Brain pericyte (primary cell): ENCODE measurements at places on chromosomes 16 and 17.

DNA sequence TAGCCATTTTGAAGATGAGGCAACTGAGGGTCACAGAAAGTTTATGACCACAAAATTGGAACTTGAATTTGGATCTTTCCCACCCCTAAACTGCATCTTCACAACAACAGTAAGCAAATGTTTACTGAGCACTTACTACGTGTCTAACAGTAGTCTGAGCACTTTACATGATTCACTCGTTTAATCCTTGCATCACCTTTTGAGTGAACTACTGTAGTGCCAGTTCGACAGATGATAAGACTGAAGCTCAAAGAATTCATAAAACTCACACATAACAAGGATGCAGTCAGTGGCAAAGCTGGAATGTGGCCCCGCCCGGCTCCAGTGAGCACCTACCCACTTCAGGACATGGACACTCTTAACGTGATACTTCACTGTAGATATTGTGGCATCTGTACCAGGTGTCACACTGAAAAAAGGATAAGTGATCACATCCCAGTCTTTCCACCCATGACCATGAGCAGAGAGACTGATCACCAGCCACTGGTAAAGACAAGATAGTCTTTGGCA lies 36.0 kb upstream of the HLF start:
- DNase-seq = no peak

DNA sequence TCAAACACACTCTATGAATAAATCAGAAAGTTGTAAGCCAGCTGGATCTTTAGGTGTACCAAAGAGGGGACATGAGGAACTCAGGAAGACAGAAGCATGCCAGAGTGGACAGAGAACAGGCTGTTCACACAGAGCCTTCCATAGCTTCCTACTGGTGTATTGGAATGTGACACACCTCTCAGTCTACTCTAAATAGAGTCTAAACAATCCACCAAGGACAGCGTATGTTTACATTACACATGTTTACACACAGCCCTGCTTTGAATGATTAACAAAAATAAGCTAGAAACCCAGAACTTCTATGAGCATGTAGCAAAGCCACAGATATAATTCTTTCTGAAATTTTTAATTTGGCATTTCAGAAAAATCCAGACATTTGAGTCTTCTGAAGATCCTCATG lies 1279.0 kb upstream of the CDH8 start:
- no peak for DNase-seq

DNA sequence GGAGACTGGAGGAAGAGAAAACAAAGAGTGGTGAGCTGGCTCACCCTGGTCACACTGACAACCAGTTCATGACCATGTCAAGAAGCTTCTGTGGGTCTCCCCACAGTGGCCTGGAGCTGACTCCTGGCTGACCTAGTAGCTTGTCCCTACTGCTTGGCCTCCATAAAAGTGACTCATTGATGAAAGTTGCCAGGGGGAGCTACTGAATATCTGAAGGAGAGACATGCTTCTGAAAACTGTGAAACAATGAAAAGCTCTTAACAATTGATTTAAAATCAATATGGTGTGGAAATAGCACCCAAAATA lies 22.0 kb downstream of the SMPD3 start:
- no peak for DNase-seq

DNA sequence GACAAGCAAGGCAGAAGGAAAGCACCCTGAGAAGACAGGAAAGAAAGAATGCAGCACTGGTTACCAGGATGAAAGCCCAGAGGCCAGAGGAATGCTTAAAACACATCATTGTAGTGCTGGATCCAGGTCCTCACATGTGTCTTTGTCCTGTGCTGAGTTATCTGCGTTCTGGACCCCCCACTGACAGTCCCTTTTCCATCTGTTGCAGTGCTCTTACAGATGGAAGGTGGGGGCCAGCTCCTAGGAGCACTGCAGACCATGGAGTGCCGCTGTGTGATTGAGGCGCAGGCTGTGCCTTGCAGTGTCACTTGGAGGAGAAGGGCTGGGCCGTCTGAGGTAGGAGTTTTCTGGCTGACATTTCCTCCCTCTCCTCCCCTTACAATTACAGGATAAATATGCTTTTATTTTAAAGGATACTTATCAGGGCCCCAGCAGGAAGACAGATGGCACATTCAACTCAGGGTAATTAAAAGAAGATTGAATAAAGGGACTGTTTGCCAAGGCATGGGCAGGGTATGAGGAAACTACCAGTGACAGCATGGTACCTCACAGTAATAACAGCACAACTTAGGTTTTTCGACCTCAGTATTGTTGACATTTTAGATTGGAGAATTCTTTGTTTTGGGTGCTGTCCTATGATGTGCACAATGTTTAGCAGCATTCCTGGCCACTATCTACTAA lies 3.0 kb downstream of the EME1 start:
- no peak for DNase-seq

- DNase-seq = no peak
Observed at GRCh38 chr17:66950325-66950724, 14.2 kb upstream of the CACNG4 start.

DNA sequence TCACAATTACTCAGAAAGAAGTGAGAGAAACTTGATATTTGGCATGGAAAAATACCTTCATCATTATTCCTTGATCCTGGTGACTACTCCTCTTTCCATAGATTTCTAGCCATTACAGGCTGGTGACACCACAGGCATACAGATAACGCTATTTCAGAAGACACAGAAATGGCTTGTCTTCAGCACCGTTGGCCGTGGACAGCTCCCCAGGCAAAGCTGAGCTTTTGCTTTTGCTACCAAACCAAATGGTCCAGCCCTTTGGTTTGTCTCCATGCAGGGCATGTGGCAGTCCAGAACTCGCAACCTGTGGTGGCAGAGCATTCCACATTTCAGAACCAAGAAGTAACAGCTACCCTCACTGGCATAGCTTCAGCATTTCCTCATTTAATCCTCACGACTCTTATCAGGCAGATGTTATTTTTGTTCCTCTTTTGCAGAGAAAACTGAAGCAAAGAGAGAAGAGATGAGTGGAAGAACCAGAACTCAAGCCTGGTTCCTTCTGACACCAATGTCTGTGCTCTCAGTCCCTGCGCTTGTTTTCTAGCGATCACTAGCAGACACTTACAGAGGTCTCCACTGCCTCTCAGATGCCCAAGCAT lies 55.5 kb downstream of the HS3ST4 start:
- DNase-seq = no peak

DNA sequence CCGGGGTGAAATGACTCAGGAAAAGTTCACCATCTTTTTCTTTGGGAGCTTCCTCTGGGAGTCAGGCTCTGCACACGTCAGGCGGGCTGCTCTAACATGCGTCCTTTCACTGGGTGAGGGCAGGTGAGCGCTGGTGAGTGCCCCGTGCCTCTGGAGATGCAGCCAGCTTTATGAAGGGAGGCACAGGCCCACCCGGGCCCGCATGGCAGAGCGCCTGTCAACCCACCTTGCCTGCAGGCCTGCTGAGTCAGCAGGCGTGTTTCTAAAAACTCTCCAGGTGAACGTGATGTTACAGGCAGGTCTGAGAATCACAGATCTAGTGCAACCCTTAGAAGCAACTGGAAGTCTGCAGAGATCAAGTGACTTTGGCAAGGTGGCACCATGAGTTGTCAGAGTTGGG lies 18.4 kb downstream of the MAP1LC3B start:
- DNase-seq = no peak

- DNase-seq = no peak
Observed at GRCh38 chr17:78748730-78749317, 33.2 kb downstream of the CYTH1 start.

DNA sequence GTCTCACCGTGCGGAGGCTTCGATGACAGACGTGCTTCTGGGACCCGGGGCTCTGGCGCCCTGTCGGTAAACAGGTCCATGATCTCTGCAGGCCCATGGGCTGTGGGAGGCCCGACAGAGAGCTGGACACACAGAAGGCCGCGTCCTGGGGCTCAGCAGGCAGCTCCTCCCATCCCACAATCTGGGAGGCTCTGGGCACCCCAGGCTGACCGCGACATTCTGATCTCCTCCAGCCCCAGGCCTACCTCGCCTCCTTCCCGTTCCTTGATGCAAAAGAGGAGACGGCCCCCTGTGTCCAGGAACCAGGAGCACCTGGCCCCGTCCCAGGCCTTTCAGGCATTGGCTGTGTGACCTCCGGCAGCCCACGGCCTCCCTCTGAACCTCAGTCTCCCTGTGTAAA lies 23.3 kb downstream of the TRARG1 start:
- no peak for DNase-seq

DNA sequence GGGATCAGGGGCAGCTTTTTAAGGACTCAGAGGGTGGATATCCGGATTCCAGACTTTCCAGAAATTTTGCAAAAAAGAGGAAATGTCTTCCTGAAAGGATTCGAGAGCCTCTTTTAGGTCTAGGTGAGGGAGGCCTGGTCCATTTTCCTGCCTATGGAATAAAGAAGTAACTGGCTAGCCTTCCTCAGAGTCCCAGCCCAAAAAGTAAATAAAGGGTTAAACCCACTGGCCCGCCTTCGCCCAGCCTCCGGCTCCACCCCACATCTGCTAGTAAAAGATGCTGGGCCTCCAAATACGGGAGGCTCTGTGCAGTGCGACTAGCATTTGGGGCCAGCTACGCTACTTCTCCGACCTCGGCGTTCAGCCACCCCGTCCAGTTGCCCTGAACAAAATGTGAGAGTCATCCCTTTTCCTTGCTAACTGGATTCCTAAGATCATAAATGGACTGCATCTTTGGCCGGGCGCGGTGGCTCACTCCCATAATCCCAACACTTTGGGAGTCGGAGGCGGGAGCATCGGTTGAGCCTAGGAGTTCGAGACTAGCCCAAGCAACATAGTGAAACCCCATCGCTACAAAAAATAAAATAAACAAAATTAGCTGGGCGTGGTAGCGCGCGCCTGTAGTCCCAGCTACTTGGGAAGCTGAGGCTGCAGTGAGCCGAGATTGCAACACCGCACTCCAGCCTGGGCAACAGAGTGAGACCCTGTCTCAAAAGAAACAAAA lies 824 bp upstream of the MPP2 start:
- no peak for DNase-seq

GRCh38 chr16:54120846-54121480 lies 165.6 kb downstream of the IRX3 start:
- no peak for DNase-seq

GRCh38 chr17:48625495-48626244 lies 488 bp downstream of the HOXB9 start:
- no peak for DNase-seq

- no peak for DNase-seq
Observed at GRCh38 chr16:66682271-66682670, 14.3 kb downstream of the CMTM4 start.

DNA sequence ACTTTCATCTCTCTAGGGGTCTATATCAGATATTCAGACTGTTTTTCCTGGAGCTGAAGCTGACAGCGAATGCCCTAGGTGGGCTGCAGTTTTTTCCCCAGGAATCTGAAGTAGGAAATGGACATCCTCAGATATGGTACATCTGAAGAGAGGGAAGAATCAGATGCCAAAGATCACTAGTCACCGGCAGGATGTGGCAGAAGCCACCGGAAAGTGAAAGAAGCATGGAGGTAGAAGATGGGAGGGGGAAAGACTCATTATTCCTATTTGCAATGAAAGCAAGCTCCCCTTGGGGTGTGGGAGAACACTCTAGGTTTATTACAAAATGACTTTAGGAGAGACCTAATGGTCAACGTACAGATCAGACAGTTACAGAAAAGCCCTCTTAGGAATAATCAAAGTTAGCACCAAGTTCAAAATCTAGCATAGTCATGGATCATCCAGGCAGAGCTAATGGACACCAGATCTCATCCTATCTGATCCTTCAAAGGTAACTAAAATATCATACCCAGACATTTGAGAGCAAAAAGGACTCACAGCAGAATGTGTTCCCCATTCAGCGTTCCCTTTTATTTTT lies 110.7 kb downstream of the HS3ST3A1 start:
- DNase-seq = no peak

DNA sequence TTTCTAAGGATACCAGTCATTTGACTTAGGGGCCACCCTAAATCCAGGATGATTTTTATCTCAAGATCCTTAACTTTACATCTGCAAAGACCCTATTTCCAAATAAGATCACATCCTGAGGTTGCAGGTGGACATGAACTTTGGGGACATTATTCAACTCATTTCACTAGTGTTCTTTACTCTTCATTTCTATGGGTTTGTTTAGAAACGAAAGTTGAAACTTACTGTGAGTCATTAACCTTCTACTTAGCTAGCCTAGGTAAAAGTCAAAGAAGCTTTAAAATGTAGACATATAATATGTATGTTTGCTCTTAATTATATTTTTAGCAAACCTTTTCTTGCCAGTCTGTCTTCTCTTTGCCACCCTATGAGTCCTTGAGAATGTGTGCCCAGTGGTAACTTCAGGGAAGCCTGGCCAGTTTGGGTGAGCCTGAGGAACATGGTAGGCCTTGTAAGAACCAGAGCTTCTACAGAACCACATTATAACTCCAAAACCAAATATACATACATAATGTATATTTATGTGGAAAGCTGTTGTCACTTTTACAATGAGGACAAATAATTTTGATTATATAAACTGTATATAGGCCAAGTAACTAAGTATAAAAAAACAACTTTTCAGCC lies 38.4 kb downstream of the BPTF start:
- DNase-seq = no peak

DNA sequence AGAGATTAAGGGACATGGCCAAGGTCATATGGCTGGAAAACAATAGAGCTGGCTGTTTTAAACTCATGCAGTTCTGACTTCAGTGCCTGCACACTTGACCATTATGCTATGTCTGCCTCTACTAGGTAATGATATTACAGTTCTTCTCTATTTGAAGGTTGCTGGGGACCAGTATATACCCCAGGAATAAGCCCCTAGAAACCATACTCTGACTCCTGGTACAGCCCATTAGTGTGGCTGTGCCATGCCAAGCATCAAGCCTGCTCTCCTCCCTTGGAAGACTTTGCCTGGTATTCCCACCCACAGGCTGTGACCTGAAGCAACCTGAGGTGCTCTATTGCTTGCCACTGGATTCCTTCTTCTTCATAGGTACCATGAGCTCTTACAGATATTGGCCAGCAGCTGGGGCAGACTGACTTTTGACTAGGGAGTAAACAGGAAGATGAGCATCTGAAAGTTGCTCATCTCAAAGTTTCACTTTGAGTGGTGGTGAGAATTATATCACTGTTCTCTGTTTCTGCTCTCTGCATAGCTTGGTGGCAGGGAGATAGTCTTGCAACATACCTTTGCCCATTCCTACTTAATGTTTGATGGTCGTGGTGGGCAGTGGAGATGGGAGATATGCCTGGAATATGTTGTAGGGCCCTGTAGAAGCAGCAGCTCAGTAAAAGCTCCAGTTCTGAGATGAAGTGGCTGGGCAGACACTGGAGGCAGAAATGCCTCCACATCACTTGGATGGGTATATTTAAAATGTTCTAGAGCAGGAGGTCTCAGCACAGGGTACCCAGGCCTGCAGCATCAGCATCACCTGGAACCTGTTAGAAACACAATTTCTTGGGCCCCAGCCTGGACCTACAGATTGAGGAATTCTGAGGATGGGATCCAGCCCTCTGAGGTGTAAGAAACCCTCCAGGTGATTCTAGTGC lies 274.7 kb downstream of the HS3ST4 start:
- DNase-seq = no peak

- no peak for DNase-seq
Observed at GRCh38 chr16:79717333-79718137, 117.0 kb upstream of the MAF start.
